ENCODE measurements at places on chromosomes 4 and X.

DNA sequence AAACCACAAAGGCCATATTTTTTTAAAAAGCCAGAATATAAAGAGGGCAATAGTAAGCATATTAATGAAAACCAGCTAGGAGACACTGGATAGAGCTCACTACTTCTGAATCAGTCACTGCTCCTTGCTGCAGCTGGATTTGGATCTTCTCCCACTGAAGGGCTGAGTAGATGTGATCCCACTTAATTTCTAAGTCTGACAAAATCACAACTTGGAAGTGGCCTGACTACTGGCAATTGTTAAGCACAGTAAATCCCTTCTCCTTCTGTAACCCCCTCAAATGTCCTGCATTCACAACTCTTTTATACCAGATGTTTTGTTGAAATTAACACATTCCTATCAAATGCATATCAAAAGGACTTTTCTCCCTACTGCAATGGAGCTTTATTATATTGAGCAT is 72.9 kb downstream of the AMMECR1 start:
- no peak for DNase-seq

GRCh38 chr4:59848457-59848856 is 1351.7 kb upstream of the ADGRL3 start:
- DNase-seq = no peak

DNA sequence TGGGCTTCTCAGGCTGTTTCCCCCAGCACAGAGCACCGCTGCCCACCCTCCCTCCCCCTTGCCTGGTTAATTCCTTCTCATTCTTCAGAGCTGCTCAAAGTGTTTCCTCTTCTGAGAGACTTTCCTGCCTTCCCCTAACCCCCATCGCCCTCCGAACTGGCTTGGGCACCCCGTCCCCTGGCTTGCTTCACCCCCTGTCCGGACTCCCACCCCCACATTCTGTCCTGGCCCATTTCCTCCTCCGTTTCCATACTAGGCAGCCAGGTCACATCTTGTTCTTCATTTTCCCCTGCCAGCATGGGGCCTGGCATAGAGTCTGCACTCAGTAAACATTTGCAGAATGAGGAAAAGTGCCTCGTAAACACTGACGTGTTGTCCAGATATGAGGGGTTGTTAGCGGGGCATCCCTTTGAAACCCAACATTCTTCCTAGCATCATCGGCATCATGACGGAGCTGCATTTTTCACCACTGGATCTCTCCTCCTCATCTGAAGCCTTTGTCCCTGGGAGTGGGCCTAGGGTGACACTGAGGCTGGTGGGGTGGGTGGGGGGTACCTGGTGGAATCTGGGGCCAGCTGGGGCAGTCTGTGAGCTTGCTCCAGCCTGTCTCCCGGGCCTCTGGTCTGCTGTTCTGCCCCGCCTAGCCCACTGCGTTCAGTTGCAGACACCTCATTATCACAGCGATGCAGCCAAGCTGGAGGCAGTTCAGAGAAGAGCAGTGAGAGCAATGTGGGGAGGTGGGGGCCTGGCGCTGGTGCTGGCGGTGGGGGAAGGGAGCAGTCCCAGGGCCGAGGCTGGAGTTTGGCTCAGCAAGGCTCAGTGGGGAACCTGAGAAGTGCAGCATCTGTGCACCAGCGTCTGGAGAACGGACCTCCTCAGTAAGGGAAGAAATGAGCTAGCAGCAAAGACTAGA is 149.4 kb upstream of the PJA1 start:
- peak; percentile 41 for DNase-seq

DNA sequence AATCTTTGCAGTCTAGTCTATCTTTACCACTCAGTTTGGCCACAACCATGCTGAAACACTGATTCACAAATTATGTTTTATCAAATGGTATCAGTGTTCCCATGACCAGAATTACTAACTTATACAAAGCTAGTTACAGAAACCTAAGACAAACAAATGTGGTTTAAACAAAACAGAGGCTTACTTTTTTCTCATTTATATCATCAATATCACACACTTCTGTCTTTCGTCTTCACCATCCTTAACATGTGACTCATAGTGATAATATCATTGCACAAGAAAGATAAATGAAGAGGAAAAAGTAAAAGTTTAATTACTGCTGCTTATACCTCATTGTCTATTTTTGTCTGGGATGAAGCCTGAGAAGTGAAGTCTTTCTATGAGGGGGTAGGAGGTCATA is 406.6 kb downstream of the PCDH10 start:
- DNase-seq = no peak

GRCh38 chr4:38663090-38663800 is 754 bp upstream of the KLF3 start:
- peak; percentile 34 for DNase-seq

- DNase-seq = no peak
Observed at GRCh38 chr4:103137446-103137827, 37.8 kb upstream of the BDH2 start.

DNA sequence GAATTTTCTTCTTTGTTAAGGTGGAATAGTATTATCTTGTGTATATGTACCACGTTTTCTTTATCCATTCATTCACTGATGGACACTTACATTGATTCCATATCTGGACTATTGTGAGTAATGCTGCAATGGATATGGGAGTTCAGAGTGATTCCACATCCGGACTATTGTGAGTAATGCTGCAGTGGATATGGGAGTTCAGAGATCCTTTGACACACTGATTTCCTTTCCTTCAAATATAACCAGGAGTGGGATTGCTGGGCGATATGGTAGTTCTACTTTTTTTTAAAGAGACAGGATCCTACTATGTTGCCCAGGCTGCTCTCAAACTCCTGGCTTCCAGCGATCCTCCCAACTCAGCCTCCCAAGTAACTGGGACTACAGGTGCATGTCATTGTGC is 12.1 kb downstream of the TMEM156 start:
- DNase-seq = no peak

DNA sequence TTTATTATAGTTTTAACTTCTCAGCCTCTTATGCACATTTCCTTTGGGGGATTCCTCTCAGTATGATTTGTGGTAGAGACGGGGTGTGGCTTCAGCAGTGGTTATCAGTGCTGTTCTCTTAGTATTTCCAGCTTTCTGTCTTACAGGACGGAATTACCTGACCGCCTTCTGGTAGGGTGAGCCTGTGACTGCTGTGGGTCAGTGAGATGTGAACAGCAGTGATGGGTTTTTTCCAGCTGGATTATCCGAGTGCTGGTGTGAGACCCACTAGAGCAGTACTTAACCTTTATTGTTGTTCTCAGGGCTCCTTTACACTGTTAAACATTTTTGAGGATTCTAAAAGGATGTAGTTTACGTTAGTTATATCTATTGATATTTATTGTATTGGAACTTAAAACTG is 135.2 kb downstream of the SLIT2 start:
- no peak for DNase-seq

GRCh38 chr4:173514641-173515217 is 15.3 kb downstream of the HAND2 start:
- no peak for DNase-seq

DNA sequence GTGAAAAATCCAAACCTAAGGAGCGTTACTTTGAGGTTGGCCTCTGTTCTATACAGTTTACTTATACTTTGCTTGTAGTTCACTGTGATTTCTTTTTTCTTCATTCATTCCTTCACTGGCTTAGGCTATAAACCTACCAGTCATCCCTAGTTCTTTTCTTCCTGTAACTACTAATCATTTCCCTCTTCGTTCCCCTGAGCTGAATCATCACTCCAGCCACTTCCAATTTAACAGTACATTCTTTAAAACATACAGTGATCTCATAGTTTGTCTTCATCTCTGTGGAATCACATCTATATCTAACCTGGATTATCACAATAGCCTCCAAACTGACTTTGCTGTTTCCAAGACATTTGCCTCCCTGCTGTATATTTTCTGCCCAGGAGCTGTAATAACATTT is 25.2 kb upstream of the NPFFR2 start:
- no peak for DNase-seq

- DNase-seq = peak; percentile 32
Observed at GRCh38 chrX:133676344-133677122, 261.2 kb upstream of the GPC4 start.

DNA sequence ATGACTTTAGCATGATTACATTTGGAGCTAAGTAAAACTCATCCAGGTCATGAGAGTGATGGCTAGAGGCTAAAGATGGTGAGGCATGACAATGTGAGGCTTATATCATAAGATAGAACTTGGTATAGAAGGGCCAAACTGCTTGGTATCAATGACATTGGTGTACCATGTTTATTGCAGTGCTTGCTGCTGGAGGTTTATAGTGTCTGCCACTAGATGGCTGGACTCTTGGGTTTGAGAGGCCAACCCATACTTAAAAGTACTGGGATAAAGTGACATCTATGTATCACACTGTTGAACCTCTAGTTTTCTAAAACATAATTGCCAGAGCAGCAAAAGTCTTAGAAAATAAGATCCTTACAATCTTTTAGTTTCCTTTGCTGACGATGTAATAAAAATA is 83.0 kb upstream of the TACR3 start:
- no peak for DNase-seq

DNA sequence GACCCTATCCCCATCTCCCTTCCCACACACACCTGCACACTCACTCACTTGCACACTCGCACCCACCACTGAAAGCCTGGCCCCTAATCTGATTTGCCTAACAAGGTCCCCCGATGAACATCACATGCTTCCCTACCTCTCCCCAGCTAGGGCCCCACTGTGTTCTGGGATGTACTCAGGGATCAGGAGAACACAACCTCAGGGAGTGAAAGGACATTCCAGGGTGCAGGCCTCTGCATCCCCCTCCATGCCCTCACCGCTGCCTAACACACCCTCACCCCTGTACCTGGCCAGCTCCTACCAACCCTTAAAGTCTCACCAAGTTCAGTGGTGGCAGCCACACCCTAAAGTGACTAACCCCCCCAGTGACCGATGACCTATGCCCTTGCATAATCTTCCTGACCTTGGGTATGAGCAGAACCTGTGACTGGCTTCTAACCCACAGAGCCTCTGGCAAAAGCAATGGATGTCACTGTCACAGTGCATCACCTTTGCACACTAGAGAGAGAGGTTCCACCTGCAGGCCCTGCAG is 2.4 kb upstream of the AFAP1 start:
- no peak for DNase-seq

GRCh38 chr4:186808630-186809018 is 85.0 kb upstream of the FAT1 start:
- DNase-seq = no peak

- peak; percentile 19 for DNase-seq
Observed at GRCh38 chrX:39204353-39204752, 403.1 kb downstream of the MID1IP1 start.

DNA sequence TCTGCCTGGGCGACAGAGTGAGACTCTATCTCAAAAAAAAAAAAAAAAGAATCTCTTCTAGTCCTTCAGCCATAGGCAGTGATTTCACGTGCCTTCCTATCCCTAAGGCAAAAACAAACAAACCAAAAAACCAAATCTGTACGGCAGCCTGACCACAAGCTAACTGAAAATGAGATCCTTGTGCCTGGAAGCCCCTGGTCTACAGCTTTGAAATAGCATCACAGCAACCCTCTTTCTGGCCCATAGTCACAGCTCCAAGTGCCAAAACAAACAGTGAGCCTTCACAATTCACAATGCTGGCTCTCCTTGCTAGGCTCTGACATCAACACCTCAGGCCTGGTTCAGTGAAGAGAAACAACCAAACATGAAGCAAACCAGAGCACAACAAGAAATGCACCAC is 46.1 kb downstream of the TMEM150C start:
- peak; percentile 38 for DNase-seq

DNA sequence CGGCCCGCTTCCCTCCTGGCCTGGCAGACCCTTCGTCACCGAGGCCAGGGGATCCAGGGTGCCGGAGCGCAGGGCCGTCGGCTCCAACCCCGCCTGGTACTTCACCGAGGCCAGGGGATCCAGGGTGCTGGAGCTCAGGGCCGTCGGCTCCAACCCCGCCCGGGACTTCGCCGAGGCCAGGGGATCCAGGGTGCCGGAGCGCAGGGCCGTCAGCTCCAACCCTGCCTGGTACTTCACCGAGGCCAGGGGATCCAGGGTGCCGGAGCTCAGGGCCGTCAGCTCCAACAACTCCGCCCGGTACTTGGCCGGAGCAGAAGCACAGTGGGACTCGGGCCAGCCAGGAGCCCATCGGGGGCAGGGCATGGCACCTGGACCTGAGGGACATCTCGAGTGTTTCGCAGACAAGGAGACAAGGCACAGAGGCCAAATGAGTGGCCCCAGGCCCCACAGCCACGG is 85.1 kb downstream of the FAM53A start:
- DNase-seq = no peak

DNA sequence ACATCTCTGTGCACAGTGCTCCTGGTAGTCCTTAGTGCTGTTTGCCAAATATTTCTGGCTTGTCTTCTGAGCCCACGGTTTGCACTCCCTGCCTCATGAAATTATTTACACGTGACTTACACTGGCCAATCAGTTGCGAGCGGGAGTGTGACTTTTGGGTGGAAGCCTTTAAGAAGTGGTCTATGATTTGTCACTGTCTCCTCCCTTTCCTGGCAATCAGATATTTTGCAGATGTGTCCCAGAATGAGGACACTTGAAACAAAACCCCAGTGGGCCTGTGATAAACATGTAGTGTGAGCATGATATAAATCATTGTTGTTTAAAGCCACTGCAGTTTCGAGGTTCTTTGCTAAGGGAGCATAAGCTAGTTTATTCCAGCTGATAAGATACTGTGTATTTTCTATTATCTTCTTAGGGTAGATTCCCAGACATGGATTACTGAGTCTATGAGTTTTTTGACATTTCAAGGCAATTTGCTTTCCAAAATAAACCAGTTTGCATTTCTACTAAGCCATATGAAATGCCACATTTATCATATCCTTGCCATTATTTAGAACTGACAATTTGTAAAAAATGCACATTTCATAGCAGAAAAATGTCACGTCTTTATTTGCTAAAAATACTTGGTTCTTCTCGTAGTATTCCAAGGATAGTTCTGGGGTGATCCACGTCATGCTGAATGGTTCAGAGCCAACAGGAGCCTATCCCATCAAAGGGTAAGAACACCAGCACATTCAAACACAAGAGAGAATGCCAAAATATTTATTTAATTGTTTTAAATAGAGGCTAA is 12.0 kb downstream of the BST1 start:
- DNase-seq = peak; percentile 55

- DNase-seq = no peak
Observed at GRCh38 chr4:115454228-115454627, 340.8 kb upstream of the NDST4 start.

- DNase-seq = no peak
Observed at GRCh38 chrX:63920875-63921274, 135.9 kb upstream of the ARHGEF9 start.

DNA sequence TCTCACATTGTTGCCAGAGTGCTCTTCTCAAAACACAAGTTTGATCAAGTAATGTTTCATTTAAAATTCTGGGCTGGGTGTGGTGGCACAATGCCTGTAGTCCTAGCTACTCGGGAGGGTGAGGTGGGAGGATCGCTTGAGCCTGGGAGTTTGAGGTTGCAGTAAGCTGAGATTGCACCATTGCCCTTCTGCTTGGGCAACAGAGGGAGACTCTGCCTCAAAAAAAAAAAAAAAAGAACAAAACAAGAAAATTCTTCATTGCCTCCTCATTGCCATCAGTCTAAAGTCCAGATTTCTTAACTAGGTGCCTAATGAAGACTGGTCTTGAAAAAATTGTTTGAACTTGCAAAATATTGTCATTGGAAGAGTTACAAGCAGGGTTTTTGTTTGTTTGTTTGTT is 120.1 kb downstream of the MFAP3L start:
- DNase-seq = no peak

- no peak for DNase-seq
Observed at GRCh38 chr4:123256901-123257300, 139.7 kb upstream of the SPRY1 start.
